Suprapubic skin (tissue), 4 donors: ENCODE measurements at places on chromosomes 3 and 15.

DNA sequence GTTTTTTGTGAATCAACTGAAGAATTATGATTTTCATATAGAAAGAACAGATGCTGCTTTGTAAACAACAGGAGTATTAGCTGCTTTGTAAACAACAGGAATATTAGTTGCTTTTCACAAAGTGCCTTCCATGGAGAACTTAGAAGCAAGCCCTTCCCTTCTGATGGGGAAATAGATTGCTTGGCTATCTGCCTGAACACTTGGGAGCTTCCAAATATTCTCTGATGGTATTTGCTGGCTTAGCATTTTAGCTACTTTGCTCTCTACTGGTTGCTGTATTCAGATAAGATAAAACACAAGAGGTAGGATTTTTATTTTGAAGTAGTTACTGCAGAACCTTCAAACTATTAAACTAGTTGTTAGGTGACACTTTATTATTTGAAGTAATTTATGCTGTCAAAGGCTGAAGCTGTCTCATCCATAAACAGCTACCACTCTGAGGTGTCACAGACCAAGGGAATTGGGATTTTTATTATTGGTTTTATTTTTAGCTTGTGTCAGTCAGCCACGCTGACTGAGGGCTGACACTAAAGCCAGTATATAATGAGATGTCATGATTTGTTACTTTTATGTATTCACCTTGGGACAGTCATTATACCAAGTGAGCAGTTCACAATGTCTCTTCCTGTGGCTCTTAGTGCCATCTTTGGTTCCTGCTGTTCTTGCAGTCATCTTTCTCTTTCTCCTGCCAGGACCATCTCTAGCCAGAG lies 50.0 kb downstream of the ZIC1 start:
- H3K36me3 ChIP-seq, result no peaks in the 10 kb centered on the region
- no peak overlapping the region for H3K27ac ChIP-seq
- H3K4me3 ChIP-seq, result no peak overlapping the region
- H3K4me1 ChIP-seq, result no peaks in the 10 kb centered on the region
- DNase-seq, result no peak

GRCh38 chr3:43782541-43782940 lies 91.8 kb downstream of the ABHD5 start:
- H3K4me3 ChIP-seq, result no peak overlapping the region
- no peaks in the 10 kb centered on the region for H3K27me3 ChIP-seq
- DNase-seq, result no peak
- H3K4me1 ChIP-seq, result no peaks in the 10 kb centered on the region
- H3K36me3 ChIP-seq, result no peaks in the 10 kb centered on the region
- no peak overlapping the region for H3K27ac ChIP-seq

DNA sequence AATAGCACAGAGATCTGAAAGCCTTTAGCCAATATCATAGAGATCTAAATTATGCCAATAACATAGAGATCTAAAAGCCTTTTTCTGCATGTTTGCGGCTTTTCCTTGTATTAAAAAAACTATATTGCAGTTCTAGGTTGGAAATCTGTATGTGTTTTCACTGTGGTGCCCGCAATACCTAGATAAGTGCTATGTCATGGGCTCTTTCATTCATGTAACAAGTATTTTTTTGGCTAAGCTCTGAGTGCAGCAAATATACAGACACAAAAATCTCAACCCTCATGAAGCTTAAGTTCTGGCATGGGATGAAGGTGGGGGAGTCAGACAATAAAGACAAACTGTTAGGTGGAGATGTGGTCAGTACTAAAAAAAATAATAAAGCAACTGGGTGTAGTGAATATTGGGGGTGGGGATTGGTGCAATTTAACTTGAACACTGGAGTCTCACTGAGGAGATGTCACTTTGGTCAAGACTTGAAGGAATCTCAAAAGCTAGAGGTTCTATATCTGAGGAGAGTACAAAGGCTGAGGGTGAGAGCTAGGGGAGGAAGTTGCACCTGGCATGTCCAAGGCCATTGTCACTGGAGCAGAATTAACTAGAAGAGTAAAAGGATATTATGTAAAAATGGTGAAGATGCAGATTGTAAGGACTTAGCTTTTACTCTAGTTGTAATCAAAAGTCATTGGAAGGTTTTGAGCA lies 973 bp downstream of the BUB1B start:
- no peaks in the 10 kb centered on the region for H3K36me3 ChIP-seq
- no peak overlapping the region for H3K27ac ChIP-seq
- no peak for DNase-seq

- no peak for DNase-seq
- H3K36me3 ChIP-seq, result no peaks in the 10 kb centered on the region
- no peak overlapping the region for H3K27ac ChIP-seq
- H3K27me3 ChIP-seq, result no peaks in the 10 kb centered on the region
- H3K4me1 ChIP-seq, result peaks cover 5% of the 10 kb centered on the region
Measured at GRCh38 chr3:151843275-151843674, 29.4 kb downstream of the AADAC start.

- H3K27me3 ChIP-seq, result no peaks in the 10 kb centered on the region
- H3K4me1 ChIP-seq, result peaks cover 5% of the 10 kb centered on the region
- DNase-seq, result no peak
- H3K4me3 ChIP-seq, result no peak overlapping the region
- H3K27ac ChIP-seq, result no peak overlapping the region
- no peaks in the 10 kb centered on the region for H3K36me3 ChIP-seq
Measured at GRCh38 chr3:97830638-97831037, 8.8 kb downstream of the CRYBG3 start.
